ENCODE measurements at places on chromosomes 7 and 10.

GRCh38 chr10:48406658-48407057 is 100.2 kb downstream of the MAPK8 start:
- DNase-seq = no peak

- peak; percentile 40 for DNase-seq
Observed at GRCh38 chr10:59373071-59373470, 10.7 kb upstream of the FAM13C start.

- DNase-seq = no peak
Observed at GRCh38 chr7:36228039-36228438, 75.0 kb downstream of the EEPD1 start.

- no peak for DNase-seq
Observed at GRCh38 chr7:106518239-106518638, 142.7 kb downstream of the CCDC71L start.

DNA sequence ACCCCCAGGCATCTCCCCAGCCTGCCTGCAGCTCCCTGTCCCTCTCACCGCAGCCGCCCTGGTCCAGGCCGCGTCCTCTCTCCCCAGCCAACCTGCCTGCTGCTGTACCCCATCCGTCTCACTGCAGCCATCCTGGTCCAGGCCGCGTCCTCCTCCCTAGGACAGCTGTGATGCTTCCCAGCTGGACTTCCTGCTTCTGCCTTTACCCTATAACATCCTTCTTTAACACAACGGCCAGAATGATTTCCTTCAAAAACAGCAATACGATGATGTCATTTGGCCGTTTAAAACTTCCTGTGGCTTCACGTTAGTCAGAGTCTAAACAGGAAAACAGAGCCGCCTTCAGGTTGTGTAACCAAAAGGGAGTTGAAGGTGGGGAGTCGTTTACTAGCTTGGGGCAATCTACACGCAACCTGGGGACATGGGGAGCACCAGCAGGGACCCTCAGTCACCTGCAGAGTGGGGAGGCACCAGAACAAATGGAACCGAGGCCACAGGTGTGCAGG is 32.2 kb upstream of the ZFAND2A start:
- peak; percentile 96 for DNase-seq

- peak; percentile 27 for DNase-seq
Observed at GRCh38 chr7:131497454-131497853, 59.0 kb downstream of the PODXL start.

- DNase-seq = no peak
Observed at GRCh38 chr10:80554050-80554449, 16.3 kb downstream of the SH2D4B start.
